Type B pancreatic cell (in vitro differentiated cells): ENCODE measurements at places on chromosomes 3 and 15. TPM values are rescaled to one million over a fixed set of nuclear protein-coding genes. Genes with fewer than 3 reads are reported as not detected.

DNA sequence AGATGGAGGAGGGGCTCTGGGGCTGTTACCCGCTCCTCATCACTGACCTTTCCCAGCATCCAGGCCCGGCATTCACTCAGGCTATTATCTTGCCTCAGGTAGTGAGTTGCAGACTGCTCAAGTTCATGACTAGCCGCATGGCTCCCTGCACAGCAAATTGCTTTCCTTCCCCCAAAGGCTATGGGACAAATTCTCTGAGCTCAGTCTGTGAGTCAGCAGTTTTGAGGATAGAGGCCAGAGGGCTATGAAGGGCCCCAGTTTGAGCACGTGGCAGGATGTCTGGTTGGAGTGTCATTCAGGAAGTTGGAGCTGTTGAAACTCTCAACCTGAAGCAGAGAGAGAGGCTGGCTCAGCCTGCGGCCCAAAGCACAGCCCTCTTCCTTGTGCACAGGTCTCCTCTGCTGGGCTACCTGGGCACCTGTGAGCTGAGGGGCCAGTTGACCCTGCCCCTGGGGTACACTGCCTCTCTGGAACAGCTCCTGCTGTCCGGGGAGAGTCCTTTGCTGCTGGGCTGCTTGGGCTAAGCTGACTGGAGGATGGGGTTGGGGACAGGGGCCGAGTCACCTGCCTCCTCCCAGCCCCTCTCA is 7.9 kb downstream of the FAH start:
- H3K4me1 ChIP-seq = peaks cover 3% of the 10 kb centered on the region
- H3K27me3 ChIP-seq = no peaks in the 10 kb centered on the region
- peak overlapping the region; percentile 57 for H3K27ac ChIP-seq
- DNase-seq = no peak
- H3K4me3 ChIP-seq = no peak overlapping the region
- peaks cover 29% of the 10 kb centered on the region for H3K36me3 ChIP-seq

- no peak overlapping the region for H3K4me3 ChIP-seq
- H3K36me3 ChIP-seq = no peaks in the 10 kb centered on the region
- DNase-seq = no peak
- H3K27ac ChIP-seq = no peak overlapping the region
- H3K27me3 ChIP-seq = peaks cover 3% of the 10 kb centered on the region
- peaks cover 12% of the 10 kb centered on the region for H3K4me1 ChIP-seq
These were observed 105.5 kb upstream of the SMAD3 start for GRCh38 chr15:66959875-66960274.

The FBXW12 gene
- total RNA-seq = not detected in 2 replicates

DNA sequence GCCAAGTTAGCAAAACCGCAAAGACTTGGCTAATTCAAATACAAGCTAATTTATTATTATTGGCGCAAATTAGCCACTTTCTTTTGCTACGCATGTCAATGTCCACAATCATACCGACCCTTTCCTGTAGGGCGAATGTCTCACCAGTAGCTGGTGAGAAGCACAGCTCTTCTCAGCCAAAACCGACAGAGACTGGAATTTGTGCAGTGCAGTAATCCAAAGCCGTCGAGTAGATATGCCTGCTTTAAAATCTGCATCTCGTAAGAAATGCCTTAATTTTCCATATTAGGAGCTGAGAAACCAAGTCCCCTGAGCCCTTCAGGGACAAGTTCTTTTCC is 614 bp upstream of the MINDY2 start:
- H3K27me3 ChIP-seq = no peaks in the 10 kb centered on the region
- no peaks in the 10 kb centered on the region for H3K36me3 ChIP-seq
- DNase-seq = no peak
- H3K4me3 ChIP-seq = no peak overlapping the region

The MINAR1 gene
- 1.1 and 3.0 TPM in 2 replicates for total RNA-seq

DNA sequence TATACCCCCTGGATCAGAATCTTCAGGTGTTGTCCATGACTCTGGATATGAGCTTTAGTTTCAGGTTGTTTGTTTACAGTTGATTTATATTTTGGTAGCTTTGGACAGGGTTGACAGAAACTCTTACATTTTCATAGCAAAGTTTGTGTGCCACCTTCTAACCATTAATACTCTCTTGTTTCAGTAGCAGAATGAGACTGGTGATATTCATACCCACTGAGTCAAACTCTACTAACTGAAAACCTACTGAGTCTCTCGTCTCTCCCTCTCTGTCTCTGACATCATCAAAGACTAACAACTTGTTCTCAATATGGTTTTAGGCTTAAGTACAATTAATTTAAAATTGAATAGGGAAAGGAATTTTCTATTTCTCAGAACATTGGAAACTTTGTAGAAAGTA is 282.3 kb downstream of the CNTN6 start:
- no peak overlapping the region for H3K27ac ChIP-seq
- no peaks in the 10 kb centered on the region for H3K4me1 ChIP-seq
- no peak overlapping the region for H3K4me3 ChIP-seq
- H3K27me3 ChIP-seq = no peaks in the 10 kb centered on the region
- DNase-seq = no peak
- peaks cover 3% of the 10 kb centered on the region for H3K36me3 ChIP-seq

DNA sequence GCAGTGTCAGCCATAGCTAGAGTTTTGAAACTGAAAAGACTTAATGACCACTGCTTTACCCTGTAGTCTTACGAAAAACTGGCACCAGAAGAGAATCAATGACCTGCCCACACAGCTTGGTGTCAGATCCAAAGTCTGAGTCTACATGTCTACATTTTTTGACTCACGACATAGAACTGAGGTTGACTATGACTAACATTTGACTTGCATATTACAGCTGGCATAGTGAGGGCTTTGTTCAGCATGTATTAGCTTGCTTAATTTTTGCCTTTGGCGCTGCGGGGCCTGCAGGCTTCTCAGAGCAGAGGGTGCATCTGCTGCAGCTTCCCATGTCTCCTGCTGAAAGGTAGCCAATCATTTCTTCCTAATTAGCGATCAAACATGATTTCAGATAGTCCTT is 167.0 kb downstream of the EBLN2 start:
- H3K4me3 ChIP-seq = no peak overlapping the region
- H3K27me3 ChIP-seq = no peaks in the 10 kb centered on the region
- DNase-seq = no peak
- H3K36me3 ChIP-seq = no peaks in the 10 kb centered on the region
- no peak overlapping the region for H3K27ac ChIP-seq

The POPDC2 gene
- total RNA-seq = 1.4 and 2.6 TPM in 2 replicates

DNA sequence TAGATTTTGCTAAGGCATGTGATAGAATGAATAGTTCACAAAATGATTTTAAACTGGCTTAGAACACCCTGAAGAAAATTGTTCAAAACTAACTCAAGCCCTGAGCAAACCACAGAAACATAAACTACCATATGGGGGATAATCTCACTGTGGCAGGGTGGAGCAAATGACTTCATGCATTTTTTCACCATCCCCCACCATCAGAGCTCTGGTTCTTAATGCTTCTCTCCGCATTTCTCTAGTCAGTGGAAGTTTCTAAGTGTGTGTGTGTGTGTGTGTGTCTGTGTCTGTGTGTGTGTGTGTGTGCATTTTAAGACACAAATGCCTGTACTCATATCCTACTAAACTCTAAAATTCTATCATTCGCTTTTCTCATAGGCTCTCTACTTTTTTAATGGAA is 107.1 kb upstream of the PHLDB2 start:
- no peak overlapping the region for H3K4me3 ChIP-seq
- peaks cover 16% of the 10 kb centered on the region for H3K4me1 ChIP-seq
- no peaks in the 10 kb centered on the region for H3K36me3 ChIP-seq
- no peak overlapping the region for H3K27ac ChIP-seq

The SLC9C1 gene
- total RNA-seq = 0.48 and 0.99 TPM in 2 replicates

GRCh38 chr3:128577711-128578110 is 72.9 kb downstream of the RPN1 start:
- H3K4me1 ChIP-seq = no peaks in the 10 kb centered on the region
- no peak overlapping the region for H3K4me3 ChIP-seq
- H3K27ac ChIP-seq = no peak overlapping the region
- H3K27me3 ChIP-seq = peaks cover 17% of the 10 kb centered on the region
- DNase-seq = no peak
- no peaks in the 10 kb centered on the region for H3K36me3 ChIP-seq
